ENCODE measurements at places on chromosomes 6 and 20.

DNA sequence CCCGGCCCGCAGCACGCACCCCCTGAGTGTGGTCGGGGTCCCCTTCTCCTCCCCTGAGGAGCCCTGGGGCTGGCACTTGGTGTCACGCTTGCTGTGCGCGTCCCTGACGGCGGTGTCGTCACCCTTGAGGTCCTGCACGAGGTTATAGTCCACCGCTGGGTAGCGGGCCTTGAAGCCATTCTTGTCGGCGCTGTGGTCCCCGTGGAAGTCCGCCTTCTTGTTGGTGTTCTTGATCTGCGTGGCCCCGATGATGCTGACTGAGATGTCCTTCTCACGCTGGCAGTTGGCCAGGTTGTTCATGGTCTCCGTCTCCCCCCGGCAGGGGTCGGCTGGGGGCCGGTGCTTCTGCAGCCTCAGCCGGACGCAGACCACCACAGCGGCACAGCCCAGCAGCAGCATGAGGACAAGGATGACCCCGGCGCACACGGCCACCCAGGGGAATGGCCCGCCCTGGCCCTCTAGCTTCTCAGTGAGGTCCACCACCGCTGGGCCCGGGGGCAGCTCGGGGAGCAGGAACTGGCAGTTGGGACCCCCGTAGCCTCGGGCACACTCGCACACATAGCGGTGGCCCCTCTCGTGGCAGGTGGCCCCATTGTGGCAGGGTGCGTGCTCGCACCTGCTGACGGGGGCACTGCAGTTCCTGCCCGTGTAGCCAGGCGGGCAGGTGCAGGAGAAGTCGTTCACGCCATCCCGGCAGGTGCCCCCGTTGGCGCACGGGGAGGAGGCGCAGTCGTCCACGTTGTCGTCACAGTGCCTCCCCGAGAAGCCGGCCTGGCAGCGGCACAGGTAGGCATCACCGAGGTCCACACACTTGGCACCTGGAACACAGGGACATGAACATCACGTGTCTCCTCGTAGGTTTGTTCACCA, 7.4 kb downstream of the DLL1 start:
- no peak for DNase-seq

- no peak for DNase-seq
These were observed 89.8 kb downstream of the ATRN start for GRCh38 chr20:3560578-3560977.

- no peak for DNase-seq
These were observed 20.9 kb downstream of the PTPRA start for GRCh38 chr20:2894221-2894620.

DNA sequence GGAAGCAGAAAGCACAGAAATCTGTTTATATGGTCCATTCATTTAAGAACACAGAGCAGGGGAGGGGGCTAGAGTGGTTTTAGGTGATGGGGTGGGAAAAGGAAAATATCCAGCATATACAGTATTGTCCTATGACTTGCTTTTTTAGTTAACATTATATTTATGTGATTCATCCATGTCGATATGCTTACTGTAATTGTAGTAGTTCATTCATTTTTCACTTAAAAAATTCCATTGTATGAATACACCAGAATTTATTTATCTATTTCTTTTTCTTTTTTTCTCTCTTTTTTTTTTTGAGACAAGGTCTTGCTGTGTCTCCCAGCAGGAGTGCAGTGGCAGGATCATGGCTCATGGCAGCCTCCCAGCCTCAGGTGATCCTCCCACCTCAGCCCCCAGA, 9.6 kb upstream of the PRIM2 start:
- DNase-seq = no peak

DNA sequence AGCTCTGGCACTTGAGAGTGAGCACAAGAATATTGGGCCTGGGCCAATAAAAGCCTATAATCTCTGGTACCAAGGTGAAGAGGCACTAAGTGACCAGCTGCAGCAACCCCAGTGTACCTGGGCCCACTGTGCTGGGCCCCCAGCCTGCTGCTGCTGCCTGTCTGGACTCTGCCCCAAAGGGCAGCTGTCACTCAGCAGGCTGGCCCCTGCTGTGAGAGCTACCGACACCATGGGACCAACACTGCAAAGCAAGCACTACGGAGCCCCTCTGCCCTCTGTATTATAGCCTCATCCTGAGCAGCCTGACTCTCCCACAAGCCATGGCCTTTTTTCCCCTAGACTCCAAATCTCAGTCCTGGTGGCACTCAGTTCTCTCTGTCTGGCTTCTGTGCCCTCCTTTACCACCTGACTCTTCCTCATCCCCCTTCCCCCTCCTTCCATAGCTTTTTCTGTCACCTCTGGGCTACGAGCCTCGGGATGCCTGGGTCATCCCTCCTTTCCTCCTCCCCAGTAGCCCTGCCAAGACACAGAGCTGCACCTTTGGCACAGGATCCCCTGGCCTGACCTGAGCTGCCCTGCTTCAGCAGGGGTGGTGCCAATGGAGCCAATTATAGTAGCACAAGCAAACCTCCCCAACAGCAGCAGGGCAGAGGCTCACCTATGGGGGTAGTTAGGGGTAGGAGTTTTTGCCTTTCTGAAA, 14.2 kb downstream of the RRP36 start:
- DNase-seq = no peak

- peak; percentile 84 for DNase-seq
These were observed 151.3 kb downstream of the SLC16A10 start for GRCh38 chr6:111238464-111239119.

DNA sequence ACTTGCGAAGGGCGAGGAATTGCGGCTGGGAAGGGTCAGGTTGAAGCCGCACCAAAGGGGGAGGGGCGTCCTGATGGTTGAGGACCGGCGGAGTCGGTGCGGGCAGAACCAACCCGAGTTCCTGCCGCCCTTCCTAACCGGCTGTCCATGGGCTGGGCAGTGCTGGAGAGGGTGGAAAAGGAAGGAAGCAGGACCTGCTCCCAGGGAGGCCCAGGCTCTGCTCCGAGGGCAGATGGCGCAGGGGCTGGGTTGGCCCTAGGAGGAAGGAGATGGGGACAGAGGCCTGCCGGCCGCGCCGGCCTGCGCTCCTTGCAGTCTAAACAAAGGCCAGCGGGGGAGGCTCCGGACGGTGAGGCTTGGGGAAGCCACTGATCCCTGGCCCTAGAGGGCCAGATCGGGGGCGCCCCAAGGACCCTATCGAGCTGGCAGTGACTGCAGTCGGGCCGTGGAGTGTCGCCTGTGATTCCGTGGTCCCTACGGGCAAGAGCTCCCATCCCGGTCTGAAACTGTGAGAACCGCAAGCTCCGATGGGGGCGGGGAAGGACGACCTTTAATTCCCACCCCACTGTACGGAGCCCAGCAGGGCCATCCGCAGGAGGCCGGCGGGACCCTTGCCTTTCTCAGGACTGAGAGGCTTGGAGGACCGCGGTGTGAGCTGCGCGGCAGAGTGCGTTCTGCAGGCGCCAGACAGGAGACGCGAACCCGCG, 39.4 kb downstream of the YTHDF1 start:
- DNase-seq = no peak

- DNase-seq = no peak
These were observed 89.1 kb upstream of the E2F3 start for GRCh38 chr6:20312606-20313005.

DNA sequence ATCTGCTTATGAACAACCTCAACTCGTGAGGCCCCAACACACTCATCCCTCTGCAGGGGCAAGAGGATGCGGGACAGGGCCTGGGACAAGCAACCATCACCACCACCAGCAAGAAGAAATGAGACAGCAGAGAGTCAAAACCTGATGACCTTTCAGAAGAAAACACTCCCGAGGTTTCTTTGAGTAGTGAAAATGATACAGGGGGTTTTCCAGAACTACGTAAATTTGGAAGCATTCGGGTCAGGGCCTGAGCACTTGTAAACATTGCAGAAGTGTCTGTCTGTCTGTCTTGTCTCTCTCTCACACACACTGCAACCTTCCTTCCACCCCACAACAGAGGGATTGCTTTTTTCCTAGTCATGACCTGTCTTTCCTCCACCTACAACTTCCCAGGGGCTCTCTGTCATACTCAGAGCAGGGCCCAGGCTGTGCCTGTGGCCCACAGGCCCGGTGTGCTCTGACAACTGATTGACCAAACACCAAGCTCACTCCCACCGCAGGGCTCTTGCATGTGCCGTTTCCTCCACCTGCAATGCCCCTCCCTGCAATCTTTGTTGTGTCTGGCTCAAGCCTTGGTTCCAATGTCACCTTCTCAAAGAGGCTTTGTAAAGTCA, 90.9 kb downstream of the BMP7 start:
- DNase-seq = no peak

GRCh38 chr6:30311671-30312070, 15.1 kb upstream of the TRIM39 start:
- no peak for DNase-seq

DNA sequence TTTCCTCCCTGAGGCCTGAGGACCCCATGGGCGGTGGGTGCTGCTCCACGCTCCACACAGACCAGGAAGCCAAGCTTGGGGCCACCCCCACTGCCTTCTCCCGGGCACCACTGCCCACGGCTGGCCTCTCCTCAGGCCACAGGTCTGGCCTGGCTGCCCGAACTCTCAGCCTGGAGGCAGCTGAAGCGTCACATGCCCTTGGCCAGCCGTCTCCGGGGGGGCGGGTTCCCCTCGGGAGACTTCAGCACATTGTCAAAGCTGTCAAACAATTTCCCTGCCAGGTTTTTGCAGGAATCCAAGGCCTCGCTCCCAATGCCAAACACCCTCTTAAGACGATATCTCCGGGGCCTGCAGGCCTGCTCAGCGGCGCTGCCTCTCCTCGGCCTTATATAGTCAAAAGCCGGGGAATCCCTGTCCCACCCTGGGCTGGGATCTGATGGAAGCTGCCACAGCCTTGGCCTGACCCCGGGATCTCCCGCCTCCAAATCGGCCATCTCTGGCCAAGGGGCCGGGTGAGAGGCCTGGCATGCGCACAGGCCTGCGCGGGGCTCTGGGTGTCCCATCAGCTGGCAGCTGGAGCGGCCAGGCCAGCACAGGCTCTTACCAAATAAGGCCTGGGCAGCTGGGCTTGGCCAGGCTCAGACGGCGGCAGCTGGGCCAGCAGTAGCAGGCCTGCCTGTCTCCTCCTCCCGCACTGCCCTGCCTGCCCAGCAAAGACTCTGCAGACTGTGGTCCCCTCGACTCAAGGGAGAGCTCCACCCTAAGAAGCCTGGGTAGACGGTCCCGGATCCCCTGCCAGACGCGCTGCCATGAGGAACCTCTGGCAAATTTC, 49.7 kb downstream of the RBM38 start:
- DNase-seq = no peak

GRCh38 chr6:35765739-35766138, 10.7 kb upstream of the CLPSL2 start:
- no peak for DNase-seq

DNA sequence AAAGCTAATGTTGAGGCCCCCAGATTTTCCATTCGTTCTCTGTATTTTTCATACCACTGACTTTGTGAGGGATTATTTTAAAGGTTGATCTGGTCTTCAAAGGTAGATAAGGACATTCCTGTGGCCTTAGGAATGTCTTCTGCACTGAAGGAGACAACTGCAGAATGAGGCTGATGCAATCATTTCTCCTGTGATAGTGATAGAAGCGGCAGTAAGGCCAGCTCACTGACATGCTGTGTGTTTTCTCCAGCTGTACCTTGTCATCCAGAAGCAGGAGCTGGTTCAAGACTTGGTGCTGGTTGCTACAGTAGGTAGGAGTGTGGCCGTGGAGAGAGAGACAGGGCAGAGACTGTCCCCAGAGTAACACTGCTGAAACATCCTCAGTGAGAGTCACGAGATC, 53.8 kb downstream of the DCBLD1 start:
- DNase-seq = no peak

- no peak for DNase-seq
These were observed 26.7 kb downstream of the DIDO1 start for GRCh38 chr20:62899633-62900051.

- no peak for DNase-seq
These were observed 210.7 kb downstream of the BCAS1 start for GRCh38 chr20:53859684-53860083.

DNA sequence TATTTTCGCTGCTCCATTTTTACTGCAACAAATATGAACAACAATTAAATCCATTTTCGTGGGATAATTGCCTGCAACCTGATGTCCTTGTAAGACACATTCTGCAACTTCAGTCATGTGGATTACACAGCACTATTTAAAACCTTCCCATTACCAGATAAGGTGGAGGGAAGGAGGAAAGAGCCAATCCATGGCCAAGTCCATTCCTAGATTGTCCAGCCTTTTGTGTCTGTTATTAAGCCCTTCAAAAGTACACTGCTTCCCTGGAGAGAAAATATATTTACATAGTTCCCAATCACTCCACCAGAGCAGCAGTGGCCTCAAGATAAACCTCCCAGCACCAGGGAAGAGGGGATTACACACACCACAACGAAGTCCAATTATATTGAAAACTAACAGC, 347.9 kb downstream of the CDH26 start:
- DNase-seq = no peak

DNA sequence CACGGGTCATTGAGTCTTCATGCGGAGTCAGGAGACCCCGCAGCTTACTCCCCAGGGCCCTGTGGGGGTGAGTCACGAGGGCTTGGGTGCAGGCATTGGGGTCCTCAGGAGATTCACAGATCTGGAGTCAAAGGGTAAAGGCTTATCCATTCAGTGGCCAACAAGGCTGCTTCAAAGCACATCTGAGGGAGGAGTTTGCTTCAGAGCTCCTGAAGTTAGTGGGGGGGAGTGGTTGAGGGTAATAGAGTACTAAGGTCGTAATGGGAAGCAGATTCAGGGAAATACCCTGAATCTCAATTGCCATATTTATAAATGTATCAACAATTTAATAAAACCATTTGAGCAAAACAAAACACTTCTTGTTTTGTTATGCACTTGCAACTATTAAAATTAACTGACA, 37.3 kb downstream of the SH3BGRL2 start:
- DNase-seq = no peak

DNA sequence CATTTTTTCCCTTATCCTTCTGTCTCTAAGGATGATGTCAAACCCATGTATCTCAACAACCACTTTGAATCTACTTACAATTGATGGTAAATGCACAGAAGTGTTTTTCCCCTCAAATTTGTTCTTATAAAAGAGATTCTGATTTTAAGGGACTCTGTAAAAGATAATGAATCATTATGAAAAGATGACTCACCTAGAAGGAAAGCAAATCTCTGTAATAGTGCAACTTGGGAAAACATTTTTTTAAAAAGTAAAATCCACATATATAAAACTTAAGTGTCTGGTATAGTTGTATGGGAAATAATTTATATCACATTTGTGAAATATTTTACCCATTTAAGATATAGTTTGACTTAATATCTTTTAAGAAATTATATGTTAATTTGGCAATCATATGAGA, 137.0 kb downstream of the TINAG start:
- DNase-seq = no peak

GRCh38 chr20:46647469-46647868, 3.8 kb downstream of the SLC13A3 start:
- DNase-seq = no peak

Data from CD14-positive monocyte (primary cell).